WERI-Rb-1 (cell line): ENCODE measurements at places on chromosomes 6 and 20.

- peak; percentile 99 for DNase-seq
Measured at GRCh38 chr6:43477235-43478007, at the start of gene TJAP1. Gene TJAP1 (plus strand): TSS chr6:43477570. CDS start chr6:43499002, 21,432 bp downstream.

DNA sequence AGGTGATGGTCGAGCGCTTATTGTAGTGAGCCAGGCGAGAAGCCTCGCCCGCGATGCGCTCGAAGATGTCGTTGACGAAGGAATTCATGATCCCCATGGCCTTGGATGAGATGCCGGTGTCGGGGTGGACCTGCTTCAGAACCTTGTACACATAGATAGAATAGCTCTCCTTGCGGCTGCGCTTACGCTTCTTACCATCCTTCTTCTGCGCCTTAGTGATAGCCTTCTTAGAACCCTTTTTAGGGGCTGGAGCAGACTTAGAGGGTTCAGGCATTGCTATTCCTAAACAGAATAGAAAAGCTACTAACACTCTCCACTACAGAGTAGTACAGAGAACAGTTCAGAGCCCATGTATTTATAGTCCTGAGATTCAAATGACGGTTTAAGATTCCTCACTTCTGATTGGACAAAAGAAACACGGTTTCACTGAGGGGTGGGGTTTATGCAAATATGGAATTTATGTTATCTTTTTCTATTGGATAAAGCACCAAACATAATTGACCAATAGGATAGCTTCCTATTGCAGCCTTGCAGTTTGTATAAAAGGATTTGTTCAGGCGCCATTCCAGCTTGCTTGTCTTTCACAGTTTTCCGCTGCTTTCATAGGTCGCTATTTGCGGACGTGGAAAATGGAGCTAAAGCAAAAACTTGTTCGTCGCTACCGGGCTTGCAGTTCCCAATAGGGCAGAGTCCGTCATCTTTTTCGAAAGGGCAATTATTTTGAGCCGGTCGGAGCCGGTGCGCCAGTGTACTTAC is 43.7 kb upstream of the HFE start:
- no peak for DNase-seq

- no peak for DNase-seq
Measured at GRCh38 chr6:85865420-85866369, 223.0 kb upstream of the SYNCRIP start.

DNA sequence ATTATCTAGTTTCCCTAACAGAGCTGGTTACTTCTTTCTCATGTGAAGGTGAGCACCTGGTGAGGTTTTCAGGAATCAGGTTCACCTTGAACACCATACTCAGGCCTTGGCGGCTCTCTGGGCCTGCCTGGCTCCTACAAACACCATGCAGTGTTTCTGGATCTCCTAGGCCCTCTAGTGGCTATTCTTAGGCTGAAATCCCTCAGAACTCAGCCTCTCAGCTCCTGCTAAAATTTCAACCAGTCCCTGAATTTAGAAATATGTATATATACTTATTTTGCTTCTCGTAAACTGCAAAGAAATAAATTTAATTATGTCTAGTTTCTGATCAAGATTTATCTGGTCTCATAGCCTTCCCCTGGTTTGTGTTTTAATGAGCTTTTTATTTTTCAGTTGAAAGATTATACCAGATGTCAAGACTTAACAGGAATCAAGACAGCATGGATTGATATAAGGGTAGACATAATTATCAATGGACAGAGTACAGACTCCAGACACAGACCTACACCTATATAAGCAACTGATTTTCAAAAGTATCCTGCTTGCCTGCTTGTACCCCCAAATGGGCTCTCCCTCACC is 55.9 kb downstream of the ANKEF1 start:
- peak; percentile 35 for DNase-seq

- DNase-seq: no peak
Measured at GRCh38 chr20:298776-299391, 1.5 kb downstream of the ZCCHC3 start.

- no peak for DNase-seq
Measured at GRCh38 chr20:22974354-22974753, 60.8 kb upstream of the SSTR4 start.

DNA sequence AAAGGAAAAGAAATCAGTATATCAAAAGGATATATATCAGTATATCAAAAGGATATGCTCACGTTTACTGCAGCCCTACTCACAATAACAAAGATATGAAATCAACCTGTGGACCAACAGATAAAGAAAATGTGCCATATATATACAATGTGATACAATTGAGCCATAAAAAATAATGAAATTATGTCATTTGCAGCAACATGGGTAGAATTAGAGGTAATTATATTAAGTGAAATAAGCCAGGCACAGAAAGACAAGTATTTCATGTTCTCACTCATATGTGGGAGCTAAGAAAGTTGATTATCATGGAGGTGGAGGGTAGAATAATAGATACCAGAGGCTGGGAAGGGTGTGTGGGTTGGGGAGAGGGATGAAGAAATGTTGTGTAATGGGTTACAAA is 102.9 kb upstream of the MARCKS start:
- no peak for DNase-seq

DNA sequence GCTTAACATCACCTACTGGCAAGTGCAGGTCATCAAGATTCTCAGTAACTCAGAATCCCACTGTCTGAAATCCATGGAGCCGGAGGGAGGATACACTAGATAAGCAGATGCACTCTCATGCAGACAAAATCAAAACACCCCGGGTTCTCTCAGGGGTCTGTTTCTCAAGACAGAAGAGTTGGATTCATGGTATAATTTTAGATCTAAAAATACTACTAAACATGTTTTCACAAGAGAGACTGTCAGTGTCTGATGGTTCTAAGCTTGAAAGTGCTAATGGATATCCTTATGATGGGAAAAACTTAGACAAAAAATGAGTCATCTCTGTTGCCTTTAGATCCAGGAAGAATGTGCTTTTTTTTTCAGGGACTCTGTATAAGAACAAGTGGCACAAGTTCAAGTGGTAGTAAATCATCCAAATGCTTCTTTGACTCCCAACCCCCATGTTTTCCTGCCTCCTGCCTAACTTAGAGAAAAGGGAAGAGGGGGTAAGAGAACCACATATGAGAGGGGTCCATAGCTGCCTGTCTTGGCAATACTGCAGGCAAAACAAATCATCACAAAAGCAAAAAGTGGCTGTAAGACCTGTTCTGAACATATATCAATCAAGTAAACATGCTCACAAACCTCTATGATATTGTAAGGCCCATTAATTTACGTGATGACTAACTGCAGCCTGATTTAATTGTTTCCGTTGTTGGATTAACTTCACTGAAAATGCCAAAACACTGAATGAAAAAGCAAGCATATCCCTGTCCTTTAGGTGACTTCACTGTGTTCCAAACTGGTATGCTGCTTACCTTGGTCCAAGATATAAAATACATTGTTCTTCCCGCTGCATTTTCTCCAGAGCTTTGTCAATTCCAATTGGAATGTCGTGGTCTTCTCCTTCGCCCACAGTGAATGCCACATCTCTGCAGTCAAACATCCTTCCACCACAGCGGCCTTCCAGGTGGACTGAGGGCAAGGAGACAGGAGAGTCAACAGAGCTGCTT is 84.0 kb upstream of the TULP1 start:
- DNase-seq: no peak

GRCh38 chr20:53104884-53105283 is 132.7 kb downstream of the TSHZ2 start:
- DNase-seq: no peak

DNA sequence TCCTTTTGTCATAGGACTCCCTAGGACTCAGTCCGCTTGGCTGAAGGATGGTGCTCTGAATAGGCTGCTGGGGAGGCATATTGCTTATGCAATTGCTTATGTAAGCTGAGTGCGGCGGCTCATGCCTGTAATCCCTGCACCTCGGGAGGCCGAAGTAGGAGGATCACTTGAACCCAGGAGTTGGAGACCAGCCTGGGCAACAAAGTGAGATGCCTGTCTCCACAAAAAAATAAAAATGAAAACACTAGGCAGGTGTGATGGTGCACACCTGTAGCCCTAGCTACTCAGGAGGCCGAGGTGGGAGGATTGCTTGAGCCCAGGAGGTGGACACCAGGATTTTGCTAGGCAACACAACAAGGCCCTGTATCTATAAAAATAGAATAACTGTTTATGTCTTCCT is 81.3 kb downstream of the EYA2 start:
- no peak for DNase-seq

GRCh38 chr20:1427457-1428054 is 34.7 kb upstream of the FKBP1A start:
- no peak for DNase-seq

DNA sequence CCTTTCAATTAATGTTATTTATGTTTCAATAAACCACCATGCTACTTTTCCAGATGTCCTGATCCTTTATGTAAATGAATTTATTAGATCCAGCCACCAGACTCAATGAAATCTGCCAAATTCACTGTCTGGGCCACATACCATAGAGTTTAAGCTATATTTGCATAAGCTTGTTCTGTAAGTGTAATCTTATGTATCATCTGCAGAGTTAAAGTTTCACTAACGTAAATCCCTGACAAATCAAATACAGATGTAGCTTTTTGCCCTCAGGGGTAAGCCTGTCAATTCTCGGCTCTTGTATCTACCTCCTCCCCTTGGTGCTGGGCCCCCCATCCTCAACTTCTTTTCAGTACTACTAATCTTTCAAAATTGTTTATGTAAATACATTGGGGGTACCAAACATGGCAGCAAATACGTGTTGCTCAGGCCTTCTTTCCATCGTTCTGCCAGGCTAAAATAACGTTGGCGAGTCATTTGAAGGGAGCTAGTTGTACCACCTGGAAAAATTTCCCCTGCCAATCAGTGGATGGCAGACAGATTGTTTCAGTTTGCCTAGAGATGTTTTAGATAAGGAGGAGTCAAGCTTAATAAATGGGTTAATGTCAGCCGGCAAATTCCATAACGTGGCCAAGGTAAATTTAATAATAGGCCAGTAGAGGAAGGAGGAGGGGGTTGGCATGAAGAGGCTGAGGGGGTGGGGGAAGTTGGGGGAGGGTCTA is 79.6 kb downstream of the RPS12 start:
- DNase-seq: no peak

DNA sequence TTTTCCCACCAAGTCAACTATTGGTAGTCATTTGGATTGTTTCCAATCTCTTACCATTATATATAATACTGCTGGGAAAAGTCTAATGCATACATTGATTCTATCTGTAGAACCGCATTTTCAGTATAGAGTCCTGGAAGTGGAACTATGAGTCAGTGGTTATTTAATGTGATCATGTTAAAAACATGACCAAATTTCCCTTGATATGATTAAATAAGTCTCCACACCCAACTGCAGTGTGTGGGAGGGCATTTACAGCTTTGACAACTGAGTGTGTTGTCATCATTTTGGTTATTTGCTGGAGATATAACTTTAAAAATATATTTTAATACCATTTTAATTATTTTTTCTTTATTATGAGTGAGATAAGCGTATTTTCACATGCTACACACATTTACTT is 1027.6 kb downstream of the EYS start:
- DNase-seq: no peak

- DNase-seq: no peak
Measured at GRCh38 chr6:53744321-53744720, 50.5 kb upstream of the LRRC1 start.

- no peak for DNase-seq
Measured at GRCh38 chr20:25622450-25623224, 1.2 kb downstream of the NANP start.

DNA sequence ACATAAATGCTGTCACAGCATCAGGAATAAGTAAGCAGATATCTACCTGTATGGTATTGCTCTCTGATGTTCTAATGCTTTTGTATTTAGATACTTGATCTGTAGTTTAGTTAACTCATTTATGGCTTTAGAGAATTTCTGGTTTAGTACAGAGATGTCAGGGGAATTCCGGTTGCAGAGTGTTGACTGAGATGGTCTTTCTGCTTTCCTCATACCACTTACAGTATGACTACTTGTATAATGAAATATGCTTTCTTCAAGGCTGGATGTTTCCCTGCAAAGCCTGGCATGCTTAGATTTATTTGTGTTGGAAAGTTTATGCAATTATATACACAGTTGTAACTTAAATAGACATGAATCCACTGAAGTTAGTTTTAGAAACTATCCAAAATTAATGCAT is 278.4 kb downstream of the CDH26 start:
- DNase-seq: no peak

- DNase-seq: no peak
Measured at GRCh38 chr6:110446405-110446804, 30.0 kb downstream of the SLC22A16 start.

DNA sequence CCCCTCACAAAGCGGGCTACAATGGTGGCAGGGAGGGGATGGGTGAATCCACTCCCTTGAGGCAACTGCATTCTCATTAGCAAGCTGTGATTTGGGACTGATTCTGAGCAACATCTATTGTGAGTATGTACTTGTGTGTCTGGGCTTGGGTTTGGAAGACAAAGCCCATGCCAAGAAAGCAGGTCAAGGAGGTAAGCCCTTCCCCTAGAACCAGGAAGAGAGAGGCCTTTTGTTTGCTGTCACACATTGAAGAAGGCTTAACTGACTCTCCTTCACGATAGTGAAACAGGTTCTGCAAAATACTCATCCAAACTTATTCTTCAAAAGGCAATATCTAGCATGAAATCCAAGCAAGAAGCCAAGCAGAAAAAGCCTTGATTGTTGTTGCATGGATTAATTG is 403.1 kb upstream of the ID4 start:
- no peak for DNase-seq

GRCh38 chr20:6959900-6960312 is 192.4 kb downstream of the BMP2 start:
- no peak for DNase-seq

GRCh38 chr20:11553603-11554002 is 364.1 kb upstream of the BTBD3 start:
- no peak for DNase-seq

DNA sequence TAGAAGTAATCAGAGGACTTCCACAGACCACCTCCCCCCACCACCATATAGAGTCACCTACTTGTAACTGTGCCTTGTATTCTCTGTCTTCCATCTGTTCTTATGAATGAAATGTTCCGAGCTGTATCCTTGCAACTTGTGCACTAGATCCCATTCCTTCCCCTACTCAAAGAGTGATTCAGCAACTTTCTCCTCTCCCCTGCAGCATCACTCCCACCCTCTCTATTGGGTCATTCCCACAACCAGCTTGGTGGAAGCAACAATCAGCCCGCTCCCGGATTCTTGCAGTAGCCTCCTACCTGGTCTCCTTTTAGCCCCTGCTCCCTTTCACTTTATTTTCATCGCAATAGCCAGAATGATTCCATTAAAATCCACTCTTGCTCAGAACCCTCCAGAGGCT is 34.9 kb upstream of the REV3L start:
- DNase-seq: no peak

GRCh38 chr6:36659271-36659670 is 19.2 kb upstream of the CDKN1A start:
- no peak for DNase-seq

- no peak for DNase-seq
Measured at GRCh38 chr6:30168741-30169140, 5.4 kb downstream of the TRIM15 start.

DNA sequence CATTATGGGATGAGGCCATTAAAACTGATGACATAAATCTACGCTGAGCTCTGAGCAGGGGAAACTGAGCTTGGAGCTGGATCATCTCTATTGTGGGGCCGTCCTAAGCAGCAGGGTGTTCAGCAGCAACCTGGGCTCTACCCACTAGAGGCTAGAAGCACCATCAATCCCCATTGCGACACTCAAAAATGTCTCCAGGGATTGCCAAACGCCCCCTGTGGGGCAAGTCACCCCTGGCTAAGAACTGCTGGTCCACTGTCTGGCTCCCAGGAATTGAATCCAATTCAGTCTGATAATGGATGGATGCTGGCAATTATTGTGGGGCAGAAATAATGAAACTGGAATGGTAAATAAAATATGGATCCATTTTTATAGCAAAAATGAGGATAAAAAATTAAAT is 38.2 kb downstream of the PMEPA1 start:
- no peak for DNase-seq

- DNase-seq: no peak
Measured at GRCh38 chr6:8014947-8015346, 49.2 kb downstream of the BLOC1S5 start.
